ENCODE measurements at places on chromosomes 7 and 10. TPM values are rescaled to one million over a fixed set of nuclear protein-coding genes. Genes with fewer than 3 reads are reported as not detected.

Gene CYP3A7
- total RNA-seq: not detected

Gene OR13A1
- not detected for total RNA-seq

Gene GRM3
- total RNA-seq: not detected

Gene AKR1C8
- 0.53 TPM for total RNA-seq

Gene ANKRD61
- not detected for total RNA-seq

Gene CREB3L2
- 30.5 TPM for total RNA-seq

Gene CYP2C19
- 0.07 TPM for total RNA-seq

Gene SYT15
- 0.75 TPM for total RNA-seq

Gene CPA1
- not detected for total RNA-seq

Gene PLXNA4
- 39.6 TPM for total RNA-seq

Gene KCP
- 0.19 TPM for total RNA-seq

Gene OR2AE1
- total RNA-seq: 0.25 TPM

Gene GPRIN2
- not detected for total RNA-seq

Gene FZD1
- total RNA-seq: 0.73 TPM

Gene VTI1A
- 33.9 TPM for total RNA-seq

Gene SFXN2
- 15.2 TPM for total RNA-seq

Gene ADCYAP1R1
- total RNA-seq: not detected

Gene RBP3
- total RNA-seq: not detected

Gene DIP2C
- total RNA-seq: 1.6 TPM

Gene TMEM140
- 20.1 TPM for total RNA-seq

Gene FXYD4
- not detected for total RNA-seq

Gene PILRA
- 2.6 TPM for total RNA-seq

Gene THNSL1
- total RNA-seq: 2.3 TPM

Gene TAS2R5
- total RNA-seq: 1.5 TPM

Gene CYP3A5
- total RNA-seq: not detected

Gene CBX3
- 212 TPM for total RNA-seq

Gene IFIT1
- total RNA-seq: 2.9 TPM

Gene SNX10
- total RNA-seq: 22.9 TPM

Gene KCNH2
- total RNA-seq: 0.75 TPM

Gene PDLIM1
- total RNA-seq: 21.0 TPM
